Activated T-helper 1 cell treated with anti-CD3 and anti-CD28 coated beads, Interleukin-12 subunit alpha, Interleukin-12 subunit beta, Interleukin-2, Interleukin-4 antibody, amounts not matched to agents 30 ng/mL and 10 ng/mL and 1 ng/mL, durations not matched to agents 14 hours and 24 hours and 36 hours (primary cell): ENCODE measurements at places on chromosomes 3 and 15. TPM values are rescaled to one million over a fixed set of nuclear protein-coding genes. Genes with fewer than 3 reads are reported as not detected.

- peaks cover 2% of the 10 kb centered on the region for H3K36me3 ChIP-seq
- no peak overlapping the region for H3K27ac ChIP-seq
- DNase-seq: no peak
- peaks cover 15% of the 10 kb centered on the region for H3K27me3 ChIP-seq
- H3K4me1 ChIP-seq: peaks cover 13% of the 10 kb centered on the region
Measured at GRCh38 chr3:134857356-134857755, 62.3 kb downstream of the EPHB1 start.

Gene SERINC4
- 0.39 and 0.41 TPM in 2 replicates for total RNA-seq

GRCh38 chr15:36323615-36324014, 255.8 kb upstream of the CDIN1 start:
- no peak overlapping the region for H3K4me3 ChIP-seq
- H3K27me3 ChIP-seq: no peaks in the 10 kb centered on the region
- no peaks in the 10 kb centered on the region for H3K36me3 ChIP-seq
- no peak for DNase-seq
- no peaks in the 10 kb centered on the region for H3K4me1 ChIP-seq

GRCh38 chr3:149630806-149631205, 27.0 kb downstream of the WWTR1 start:
- H3K36me3 ChIP-seq: peaks cover 2% of the 10 kb centered on the region
- DNase-seq: no peak
- H3K4me1 ChIP-seq: no peaks in the 10 kb centered on the region
- H3K27ac ChIP-seq: no peak overlapping the region

- H3K27me3 ChIP-seq: peaks cover 2% of the 10 kb centered on the region
- no peak for DNase-seq
- H3K4me1 ChIP-seq: no peaks in the 10 kb centered on the region
- H3K4me3 ChIP-seq: no peak overlapping the region
Measured at GRCh38 chr3:16151109-16151508, 23.4 kb upstream of the GALNT15 start.

DNA sequence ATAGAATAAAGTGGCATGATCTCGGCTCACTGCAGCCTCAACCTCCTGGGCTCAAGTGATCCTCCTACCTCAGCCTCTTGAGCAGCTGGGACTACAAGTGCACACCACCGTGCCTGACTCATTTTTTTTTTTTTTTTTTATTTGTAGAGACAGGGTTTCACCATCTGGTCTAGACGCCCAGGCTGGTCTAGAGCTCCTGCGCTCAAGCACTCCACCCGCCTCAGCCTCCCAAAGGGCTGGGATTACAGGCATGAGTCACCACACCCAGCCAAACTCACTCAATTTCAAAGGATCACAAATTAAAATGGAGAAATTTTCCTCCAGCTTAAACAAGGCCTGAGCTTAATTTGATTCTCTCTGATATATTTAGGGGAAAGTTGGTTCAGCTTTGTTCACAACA, 27.3 kb upstream of the NMB start:
- H3K27me3 ChIP-seq: no peaks in the 10 kb centered on the region
- H3K27ac ChIP-seq: no peak overlapping the region
- no peak overlapping the region for H3K4me3 ChIP-seq
- H3K4me1 ChIP-seq: peaks cover 11% of the 10 kb centered on the region

Gene NR2E3
- total RNA-seq: not detected in 2 replicates
